ENCODE measurements at places on chromosomes 6 and 20.

DNA sequence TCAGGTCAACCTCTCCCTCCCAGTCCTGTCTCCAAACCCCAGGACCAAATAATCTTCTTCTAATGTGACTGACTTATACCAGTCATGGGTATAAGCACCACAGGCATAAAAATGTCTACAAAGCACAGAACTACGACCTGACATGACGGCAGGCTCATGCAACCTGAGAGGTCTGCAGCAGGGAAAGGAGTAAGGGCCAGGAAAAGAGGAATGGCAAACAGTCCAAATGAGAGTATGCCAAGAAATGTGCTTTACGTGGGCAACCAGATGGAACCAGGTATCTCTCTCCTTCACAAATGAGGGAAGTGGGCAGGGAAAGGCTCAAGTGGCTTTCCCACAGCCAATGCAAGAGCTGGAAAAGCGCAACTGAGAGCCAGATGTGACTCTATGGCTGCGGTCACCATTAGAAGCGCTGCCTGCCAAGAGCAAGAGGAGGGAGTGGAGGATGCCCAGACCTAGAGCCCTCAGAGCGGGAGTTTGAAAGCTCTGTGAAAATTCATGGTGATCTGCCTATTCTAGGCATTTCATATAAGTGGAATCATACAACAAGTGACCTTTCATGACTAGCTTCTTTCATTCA is 6.0 kb downstream of the APMAP start:
- no peak for DNase-seq

DNA sequence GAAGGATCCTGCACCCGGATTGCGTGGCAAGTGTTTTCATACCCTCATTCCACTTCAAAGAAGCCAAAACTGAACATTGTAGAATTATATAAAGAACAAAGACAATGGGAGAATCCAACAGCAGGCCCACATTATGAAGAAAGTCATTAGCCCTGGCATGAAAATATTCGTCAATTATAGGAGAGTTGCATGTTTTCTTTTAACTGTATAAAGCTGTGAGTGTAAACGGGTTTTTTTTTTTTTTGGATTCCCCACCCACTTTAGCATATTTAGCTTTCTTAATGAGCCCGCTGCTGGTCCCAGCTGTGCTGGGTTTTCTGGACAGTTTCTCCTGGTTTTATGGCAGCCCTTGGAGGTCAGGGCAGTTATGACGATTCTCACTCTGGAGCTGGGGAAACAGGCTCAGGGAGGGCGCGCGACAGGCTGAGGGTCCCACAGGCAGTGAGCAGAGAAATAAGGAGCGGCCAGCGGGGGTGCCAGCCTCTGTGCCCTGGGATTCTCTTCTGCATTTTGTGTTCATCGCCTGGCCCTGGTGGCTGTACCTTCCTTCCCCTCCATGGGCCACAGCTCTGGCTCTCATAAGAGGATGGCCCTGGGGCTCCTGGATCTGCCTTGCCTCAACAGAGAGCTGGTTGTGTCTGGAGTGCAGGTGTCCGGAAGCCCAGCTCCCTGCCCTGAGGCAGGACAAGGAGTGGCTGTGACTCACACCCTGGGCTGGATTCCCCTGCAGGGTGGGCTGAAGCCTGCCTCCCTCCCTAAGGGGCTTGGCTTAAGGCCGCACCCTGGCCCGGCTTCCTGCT is 24.1 kb upstream of the SULF2 start:
- DNase-seq = no peak

GRCh38 chr6:92495242-92495641 is 924.1 kb downstream of the EPHA7 start:
- no peak for DNase-seq

- no peak for DNase-seq
These were observed 61.4 kb downstream of the CD24 start for GRCh38 chr6:106913111-106913510.

GRCh38 chr20:59645271-59645670 is 40.9 kb downstream of the PHACTR3 start:
- DNase-seq = no peak

DNA sequence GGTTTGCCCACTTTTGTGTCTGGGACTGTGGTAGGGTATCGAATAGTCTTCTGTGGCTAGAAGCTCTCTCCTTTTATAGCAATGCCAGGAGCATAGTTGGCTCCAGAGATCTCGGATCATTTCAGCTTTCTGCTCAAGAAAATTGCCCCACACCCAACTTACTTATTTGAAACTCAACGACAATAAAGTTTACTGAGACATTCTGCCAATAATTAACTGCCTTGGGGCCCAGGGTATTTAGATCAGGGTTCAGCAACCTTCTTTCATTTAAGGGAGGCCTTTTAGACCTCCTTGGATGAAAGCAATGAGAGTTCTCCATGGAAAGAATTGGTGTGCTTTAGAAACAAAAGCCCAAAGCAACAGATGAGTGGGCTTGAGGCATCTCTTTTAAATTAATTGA is 53.8 kb upstream of the GMPR start:
- no peak for DNase-seq

GRCh38 chr20:11952639-11953038 is 34.9 kb downstream of the BTBD3 start:
- DNase-seq = no peak

- DNase-seq = no peak
These were observed 287.0 kb upstream of the RSPO3 start for GRCh38 chr6:126831461-126831860.

GRCh38 chr6:150336299-150336698 is 32.5 kb upstream of the IYD start:
- DNase-seq = no peak

DNA sequence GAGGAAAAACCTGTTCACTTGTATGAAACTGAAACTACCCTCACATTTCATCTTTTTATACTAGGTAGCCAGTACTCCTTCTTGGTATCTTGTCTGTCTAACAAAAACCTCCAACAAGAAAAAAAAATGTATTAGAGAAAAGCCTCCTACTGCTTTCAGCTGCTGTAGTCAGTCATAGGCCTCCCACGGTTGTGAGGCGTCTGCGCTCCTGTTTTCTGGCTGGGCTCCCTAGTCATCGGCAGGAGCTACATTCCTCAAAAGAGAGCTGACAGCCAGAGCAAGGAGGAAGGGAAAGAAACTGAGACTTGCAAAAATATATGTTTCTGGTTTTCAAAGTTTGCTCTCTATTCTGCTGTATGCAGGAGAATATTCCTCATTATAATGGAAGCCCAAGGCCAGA is 517.0 kb downstream of the LMBRD1 start:
- no peak for DNase-seq

DNA sequence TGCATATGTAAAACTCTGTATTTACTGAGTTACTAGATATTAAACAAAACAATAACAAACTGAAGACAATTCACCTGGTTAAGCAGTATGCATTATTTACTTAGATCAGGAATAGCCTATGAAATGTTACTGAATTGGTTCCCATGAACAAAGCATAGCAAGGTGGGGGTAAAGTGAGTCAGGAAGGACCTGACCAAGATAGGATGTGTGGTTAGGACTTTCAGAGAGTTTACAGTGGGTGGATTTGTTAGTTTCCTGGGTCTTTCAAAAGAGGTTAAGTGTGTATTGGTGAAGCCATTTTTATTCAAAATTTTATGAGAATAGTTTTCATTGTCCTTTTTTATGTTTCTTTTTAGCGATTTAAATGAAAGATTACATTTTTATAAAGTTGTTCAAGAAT is 32.9 kb downstream of the TBPL1 start:
- no peak for DNase-seq

DNA sequence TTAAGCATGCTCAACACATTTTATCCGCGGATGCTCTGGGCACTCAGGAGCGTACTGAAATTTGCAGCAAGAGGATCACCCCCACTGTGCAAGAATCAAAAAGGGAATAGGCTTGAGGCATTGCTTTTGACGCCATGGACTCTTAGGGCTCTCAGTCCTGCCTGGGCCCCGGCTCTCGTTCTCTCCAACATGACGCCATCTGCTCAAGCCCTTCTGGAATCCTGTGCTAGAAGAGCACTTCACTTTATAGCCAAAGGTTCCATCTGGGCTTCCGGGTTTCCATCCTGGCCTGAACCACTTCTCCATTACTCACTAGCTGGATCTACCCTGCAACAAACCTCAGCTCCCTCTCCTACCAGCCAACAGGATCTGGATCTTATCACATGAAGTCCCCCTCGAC is 105.3 kb downstream of the FOXF2 start:
- DNase-seq = no peak

DNA sequence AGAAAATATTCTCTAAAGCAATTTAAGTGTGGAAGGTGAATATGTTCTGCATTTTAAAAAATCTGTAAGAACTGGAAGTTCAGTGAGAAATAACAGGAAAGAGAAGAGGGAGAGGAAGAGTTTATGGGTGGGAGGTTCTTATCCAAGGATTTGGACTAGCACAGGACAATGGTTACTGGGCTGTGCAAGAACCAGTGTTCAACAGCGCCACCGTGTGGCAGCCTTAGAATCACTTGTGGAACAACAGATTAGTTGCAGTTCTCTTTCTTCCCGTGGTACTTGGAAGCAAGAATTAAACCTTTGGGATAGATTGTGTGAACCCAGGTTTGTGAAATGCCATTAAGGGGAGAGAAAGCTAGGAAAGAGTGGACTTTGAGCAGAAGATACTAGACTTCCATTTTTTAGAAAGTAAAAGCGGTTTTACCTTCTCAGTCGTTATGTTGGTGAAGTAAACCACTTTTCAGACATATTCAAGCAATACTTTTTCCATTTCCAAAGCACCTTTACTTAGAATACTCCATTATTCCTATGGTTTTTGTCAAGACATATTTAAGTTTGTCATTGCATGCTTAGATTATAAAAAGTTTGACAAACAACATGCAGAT is 436.7 kb downstream of the RNF144B start:
- DNase-seq = peak; percentile 7

DNA sequence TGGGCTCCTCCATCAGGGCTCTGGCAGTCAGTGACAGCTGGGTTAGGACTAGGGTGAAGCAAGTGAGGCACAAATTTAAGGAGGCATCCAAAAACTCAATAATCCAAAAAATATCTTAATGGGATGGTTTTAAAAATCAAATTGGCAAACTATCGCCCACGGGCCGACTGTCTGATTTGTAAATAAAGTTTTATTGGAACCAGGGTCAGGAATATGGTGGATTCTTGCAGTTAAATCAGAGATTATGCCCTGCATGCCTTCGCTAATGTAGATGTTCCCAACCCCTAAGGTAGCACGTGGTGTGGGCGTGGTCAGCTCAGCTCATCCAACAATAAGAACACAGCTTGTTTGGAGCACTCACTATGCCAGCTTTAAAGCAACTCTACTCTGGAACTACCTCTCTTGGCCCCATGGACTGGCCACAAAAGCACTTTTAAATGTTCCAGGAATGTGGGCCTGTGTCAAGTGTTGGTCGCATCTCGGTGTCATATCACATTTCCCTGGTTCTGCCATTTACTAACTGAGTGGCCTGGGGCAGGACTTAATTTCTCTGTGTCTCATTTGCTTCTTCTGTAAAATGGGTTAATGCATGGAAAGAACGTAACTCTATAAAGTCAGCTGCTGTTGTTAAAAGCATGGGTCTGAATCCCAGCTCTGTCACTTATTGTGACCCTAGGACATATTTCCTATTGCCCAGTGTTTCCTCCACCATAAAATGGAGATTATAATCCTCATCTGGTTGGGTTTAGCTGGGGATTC is 7.0 kb downstream of the TP53RK start:
- no peak for DNase-seq

DNA sequence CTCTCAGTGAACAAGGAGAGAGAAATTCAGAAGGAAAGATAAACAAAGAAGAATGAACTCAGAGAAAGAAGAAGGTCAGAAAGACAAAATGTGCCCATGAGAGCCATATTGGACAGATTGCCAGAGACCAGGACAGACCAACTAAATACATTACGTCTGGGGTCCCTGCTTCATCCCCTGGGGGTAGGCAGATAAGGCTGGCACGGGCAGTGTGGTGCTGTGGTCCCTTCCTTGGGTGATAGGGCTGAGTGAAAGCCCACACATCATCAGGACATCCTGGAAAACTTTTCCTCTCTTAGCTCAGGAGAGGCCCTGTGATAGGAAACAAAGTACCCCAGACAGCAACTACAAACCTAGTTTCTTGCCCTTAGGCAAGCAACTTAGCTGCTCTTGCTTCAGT is 13.2 kb upstream of the ARMC12 start:
- no peak for DNase-seq

GRCh38 chr6:99349171-99350141 is at the start of gene FAXC:
Gene FAXC (minus strand): TSS chr6:99349674. CDS start chr6:99349372, 302 bp downstream.
- no peak for DNase-seq

All from Panc1 (cell line).